ENCODE measurements at places on chromosomes 2 and 18.

- DNase-seq = no peak
These were observed 117.8 kb downstream of the ATAD2B start for GRCh38 chr2:23809150-23809549.

GRCh38 chr2:45860136-45861121 is 209.0 kb downstream of the PRKCE start:
- peak; percentile 65 for DNase-seq

DNA sequence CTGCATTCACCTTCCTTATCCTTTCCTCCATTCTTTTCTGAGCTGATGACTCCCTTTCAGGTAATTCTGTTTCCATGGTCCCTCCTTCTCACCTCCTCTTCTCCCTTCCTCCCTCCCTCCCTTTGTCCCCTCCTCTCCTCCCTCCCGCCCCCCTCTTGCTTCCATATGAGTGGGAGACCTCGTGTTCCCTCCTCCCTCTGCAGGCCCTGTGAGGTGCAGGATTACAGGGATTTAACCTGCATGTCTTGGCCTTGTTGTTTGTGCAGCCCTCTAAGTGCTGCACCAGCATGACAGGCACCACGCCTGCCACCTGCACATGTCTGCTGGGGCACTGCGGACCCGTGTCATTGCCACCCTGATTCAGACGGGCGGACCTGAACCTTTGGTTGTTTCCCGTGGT is 103.1 kb downstream of the SNTG2 start:
- DNase-seq = no peak

- DNase-seq = peak; percentile 64
These were observed 174.0 kb downstream of the SMAD2 start for GRCh38 chr18:47756364-47757016.

DNA sequence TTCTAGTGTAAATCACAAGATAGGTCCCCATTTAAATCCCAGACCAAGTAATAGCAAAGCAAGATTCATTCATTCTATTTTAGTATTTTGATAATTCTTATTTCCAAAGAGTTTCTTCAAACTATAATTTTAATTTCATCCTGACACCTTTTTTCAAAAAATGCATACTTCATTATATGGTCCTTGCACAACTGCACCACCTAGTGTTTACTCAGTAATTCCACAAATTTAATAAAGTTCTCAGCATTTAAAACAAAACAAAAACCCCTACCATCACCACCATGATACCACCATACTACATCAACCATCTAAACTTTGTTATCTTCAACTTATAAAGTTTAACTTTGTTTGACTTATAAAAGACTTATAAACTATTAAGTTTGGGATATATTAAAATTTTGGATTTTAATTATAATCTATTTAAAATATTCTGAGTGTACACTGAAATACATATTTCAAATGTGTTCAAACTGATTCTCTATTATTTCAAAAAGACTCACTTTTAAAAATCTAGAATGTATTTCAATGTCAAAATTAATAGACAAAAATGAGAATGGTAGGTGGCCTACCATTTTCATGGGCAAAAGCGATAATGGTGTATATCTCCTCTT is 44.2 kb downstream of the WDPCP start:
- peak; percentile 1 for DNase-seq

GRCh38 chr2:190794790-190795189 is 85.8 kb upstream of the GLS start:
- DNase-seq = no peak
